ENCODE measurements at places on chromosomes 4 and X. TPM values are rescaled to one million over a fixed set of nuclear protein-coding genes. Genes with fewer than 3 reads are reported as not detected.
A peak's percentile ranks its signal among the peaks of the same experiment; 100 is the strongest.

GRCh38 chrX:47748576-47748975, 88.1 kb upstream of the ZNF81 start:
- H3K4me3 ChIP-seq, result no peak overlapping the region
- H3K36me3 ChIP-seq, result no peaks in the 10 kb centered on the region
- H3K27me3 ChIP-seq, result peaks cover 2% of the 10 kb centered on the region
- H3K27ac ChIP-seq, result no peak overlapping the region

DNA sequence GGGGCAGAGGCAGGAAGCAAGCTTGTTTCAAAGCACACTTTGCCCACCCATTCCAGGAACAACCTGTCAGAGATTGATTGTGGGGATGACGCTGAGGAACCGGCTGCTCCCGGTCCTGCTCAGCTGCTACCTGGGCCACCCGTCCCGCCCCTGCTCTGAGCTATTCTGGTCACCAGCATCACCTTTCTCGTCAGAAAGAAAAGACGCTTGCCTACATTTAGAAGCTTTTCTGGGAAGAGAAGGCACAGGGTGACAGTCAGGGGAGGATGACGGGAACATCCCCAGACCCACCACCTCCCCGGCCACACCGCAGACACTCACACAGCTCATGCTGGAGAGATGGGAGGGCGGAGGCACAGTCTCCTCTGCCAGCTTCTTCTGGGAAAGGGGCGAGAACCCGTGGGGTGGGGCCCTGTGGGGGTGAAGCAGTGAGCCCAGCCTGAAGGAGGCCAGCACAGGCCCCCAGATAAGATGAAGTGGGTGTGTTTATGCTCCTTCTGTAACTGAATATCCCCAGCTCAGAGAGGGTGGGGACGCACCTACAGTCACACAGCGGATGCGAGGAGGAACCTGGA, 81.8 kb downstream of the CPZ start:
- no peak overlapping the region for H3K27ac ChIP-seq
- H3K27me3 ChIP-seq, result no peaks in the 10 kb centered on the region
- H3K4me3 ChIP-seq, result no peak overlapping the region
- no peaks in the 10 kb centered on the region for H3K4me1 ChIP-seq
- DNase-seq, result no peak
- no peaks in the 10 kb centered on the region for H3K36me3 ChIP-seq

DNA sequence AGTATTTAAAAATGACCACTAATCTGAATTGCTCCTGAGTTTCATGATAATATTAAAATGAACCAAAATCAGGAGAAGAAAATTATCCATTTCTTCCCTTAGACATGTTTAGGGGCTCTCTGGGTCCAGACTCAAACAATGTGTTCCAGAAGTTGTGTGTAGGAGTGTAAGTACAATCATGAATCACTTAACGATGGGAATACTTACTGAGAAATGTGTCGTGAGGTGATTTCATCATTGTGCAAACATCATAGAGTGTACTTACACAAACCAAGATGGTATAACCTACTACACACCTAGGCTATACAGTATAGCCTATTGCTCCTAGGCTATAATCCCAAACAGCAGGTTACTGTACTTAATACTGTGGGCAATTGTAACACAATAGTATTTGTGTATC, 74.8 kb downstream of the STPG2 start:
- DNase-seq, result no peak
- H3K27me3 ChIP-seq, result no peaks in the 10 kb centered on the region
- H3K36me3 ChIP-seq, result no peaks in the 10 kb centered on the region
- H3K27ac ChIP-seq, result no peak overlapping the region

MAGEH1 gene
- 35.0 TPM for total RNA-seq

- H3K4me1 ChIP-seq, result no peaks in the 10 kb centered on the region
- H3K27ac ChIP-seq, result no peak overlapping the region
- no peaks in the 10 kb centered on the region for H3K36me3 ChIP-seq
- H3K4me3 ChIP-seq, result no peak overlapping the region
Observed at GRCh38 chr4:94068753-94069719, 138.6 kb upstream of the SMARCAD1 start.

DNA sequence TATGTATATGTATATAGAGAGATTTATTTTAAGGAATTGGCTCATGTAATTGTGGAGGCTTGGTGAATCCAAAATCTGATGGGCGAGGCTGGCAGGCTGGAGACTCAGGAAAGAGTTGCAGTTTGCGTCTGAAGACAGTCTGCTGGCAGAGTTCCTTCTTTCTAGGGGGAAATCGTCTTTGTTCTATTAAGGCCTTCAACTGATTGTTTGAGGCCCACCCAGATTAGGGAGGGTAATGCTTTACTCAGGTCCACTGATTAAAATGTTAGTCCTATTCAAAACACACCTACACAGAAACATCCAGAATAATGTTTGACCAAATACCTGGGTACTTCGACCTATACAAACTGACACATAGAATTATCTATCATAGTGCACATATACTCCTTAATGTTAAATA, 149.5 kb downstream of the NAA11 start:
- no peak overlapping the region for H3K27ac ChIP-seq
- H3K4me3 ChIP-seq, result no peak overlapping the region
- H3K4me1 ChIP-seq, result no peaks in the 10 kb centered on the region
- H3K27me3 ChIP-seq, result no peaks in the 10 kb centered on the region

DNA sequence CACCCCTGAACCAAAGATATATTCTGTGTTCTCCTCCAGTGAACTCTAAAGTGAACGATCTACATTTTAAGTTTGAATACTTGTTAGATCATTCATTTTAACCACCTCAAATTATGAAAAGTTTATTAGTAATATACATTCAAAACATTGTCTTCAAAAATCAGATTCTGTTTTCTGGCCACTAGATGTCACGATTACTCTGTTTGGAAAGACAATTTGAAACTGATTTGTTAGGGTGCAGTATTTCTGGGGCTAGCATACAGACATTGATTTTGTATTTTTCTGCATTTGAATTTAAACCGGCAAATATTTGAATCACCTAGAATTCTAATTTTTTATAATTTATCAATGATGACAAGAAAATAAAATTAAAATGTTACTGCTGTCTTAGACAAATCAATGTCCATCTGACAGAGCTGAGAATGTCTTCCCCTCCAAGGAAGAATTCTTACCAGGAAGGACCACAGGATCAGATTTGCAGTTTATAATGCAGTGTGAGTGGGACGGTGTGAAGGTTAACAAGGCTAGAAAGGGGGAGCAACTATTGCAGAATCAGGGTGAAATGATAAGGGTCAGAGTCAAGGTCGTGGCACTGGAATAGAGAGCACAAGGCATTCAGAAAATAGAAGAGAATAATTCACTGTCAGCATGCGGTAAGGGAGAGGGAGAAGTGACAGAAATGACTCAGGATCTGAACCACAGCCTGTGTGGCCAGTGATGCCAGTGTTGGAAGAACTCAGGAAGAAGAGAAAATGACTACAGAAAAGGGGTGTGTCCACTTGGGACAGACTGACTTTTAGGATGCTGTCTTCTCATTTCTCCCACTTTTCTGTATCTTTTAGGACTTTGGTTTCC, 91.6 kb downstream of the ANXA10 start:
- H3K36me3 ChIP-seq, result no peaks in the 10 kb centered on the region
- no peak overlapping the region for H3K27ac ChIP-seq
- no peak for DNase-seq
- no peaks in the 10 kb centered on the region for H3K27me3 ChIP-seq
- peaks cover 5% of the 10 kb centered on the region for H3K4me1 ChIP-seq

- no peak for DNase-seq
- H3K27me3 ChIP-seq, result no peaks in the 10 kb centered on the region
- no peak overlapping the region for H3K27ac ChIP-seq
- H3K4me3 ChIP-seq, result no peak overlapping the region
- no peaks in the 10 kb centered on the region for H3K4me1 ChIP-seq
Observed at GRCh38 chr4:6500481-6501140, 28.2 kb upstream of the PPP2R2C start.

AMER1 gene
- 5.4 TPM for total RNA-seq

GLRB gene
- total RNA-seq, result 7.8 TPM

DNA sequence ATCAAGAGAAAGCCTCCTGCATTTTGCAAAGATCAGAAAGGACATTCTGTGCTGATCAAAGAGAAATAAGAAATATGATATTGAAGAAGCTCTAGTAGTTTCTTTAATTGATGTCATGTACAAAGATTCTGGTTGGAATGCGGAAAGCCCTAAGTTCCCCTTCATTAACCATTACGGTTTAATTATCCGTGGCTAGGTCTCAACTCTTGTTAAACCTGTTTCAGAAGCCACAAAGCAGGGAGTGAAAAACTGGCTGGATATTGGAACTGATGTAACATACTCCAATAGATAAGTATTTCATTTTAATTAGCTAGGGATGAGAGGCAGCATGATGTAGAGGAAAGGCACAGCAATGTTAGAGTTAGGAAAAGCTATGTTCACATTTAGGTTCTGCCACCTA, 55.7 kb downstream of the SPANXN3 start:
- H3K36me3 ChIP-seq, result no peaks in the 10 kb centered on the region
- H3K4me3 ChIP-seq, result no peak overlapping the region
- DNase-seq, result no peak
- H3K4me1 ChIP-seq, result no peaks in the 10 kb centered on the region
- no peak overlapping the region for H3K27ac ChIP-seq

DNA sequence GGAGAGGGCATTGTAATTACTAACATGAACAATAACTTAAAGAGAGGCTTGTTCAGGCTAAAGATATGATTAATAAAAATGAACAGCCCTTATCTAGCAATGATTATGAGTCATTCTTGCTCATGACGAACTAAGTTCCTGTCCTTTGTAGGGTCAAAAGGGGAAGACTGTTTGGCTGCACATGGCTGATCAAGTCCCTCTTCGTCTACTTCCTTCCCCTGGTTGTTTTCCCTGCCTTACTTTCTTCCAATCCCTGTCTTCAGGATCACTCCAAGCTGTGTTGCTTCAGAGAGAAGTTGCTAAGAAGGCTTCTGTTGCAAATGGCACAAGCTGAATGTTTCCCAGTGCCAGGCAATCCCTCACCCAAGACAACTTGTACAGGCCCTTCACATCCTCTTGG, 115.0 kb upstream of the HS3ST1 start:
- peaks cover 4% of the 10 kb centered on the region for H3K4me1 ChIP-seq
- H3K27me3 ChIP-seq, result no peaks in the 10 kb centered on the region
- H3K4me3 ChIP-seq, result no peak overlapping the region
- peak; percentile 22 for DNase-seq

DNA sequence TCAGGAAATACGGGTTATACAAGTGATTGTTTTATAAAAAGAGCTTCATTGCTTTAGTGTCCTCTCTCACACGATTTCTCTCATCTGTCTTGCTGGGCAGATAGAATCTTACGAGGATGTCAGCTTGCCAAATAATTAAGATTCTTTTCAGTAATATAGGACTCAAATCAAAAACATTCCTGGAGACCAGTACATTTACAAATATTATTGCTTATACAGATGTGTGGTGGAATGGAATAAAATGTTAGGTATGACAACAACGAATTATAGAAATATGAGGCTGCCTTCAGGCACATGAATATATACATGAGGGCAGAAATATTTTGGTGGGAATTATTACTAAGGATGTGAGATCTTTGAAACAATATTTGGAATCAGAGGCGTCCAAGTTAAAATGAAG, 88.9 kb downstream of the GC start:
- no peaks in the 10 kb centered on the region for H3K36me3 ChIP-seq
- no peak overlapping the region for H3K27ac ChIP-seq
- H3K27me3 ChIP-seq, result no peaks in the 10 kb centered on the region
- no peak for DNase-seq
- H3K4me3 ChIP-seq, result no peak overlapping the region

DNA sequence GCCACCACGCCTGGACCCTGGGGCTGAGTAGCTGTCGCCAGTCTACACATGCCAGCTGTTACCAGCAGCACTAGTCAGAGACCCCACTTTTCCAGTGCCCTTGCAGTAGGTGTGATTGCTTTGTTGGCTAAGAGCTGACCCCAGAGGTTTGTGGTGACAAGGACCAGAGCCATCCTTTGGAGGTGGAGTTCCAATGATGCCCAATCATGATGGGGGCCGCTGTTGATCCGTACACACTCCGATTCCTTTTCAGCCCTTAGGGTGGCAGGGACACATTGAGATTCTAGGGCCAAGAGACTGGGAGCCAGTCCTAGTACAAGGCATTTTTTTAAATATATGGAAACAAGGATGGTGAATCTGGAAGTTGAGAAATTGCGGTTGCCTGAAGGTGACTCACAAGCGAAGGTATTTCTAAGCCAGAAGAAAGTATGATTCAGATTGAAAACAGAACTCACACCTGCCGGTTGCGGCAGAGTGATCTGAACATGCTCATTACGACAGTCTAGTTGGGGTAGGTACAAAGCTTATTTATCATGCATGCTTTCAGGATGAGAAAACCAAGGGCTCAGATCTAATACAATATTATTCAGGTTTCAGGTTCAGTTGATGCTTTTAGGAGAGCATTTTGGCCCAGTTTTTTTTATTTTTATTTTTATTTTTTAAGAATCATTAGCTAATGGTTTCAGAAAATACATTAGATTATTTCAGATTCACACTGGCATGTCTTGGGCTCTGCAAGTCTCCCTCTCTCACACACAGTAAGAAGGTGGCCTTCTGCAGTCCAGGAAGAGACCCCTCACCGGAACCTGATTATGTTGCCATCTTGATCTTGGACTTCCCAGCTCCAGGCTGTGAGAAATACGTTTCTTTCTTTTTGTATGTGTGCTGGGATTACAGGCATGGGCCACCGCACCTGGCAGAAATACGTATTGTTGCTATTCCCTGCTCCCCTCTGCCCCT, 43.4 kb downstream of the SHROOM2 start:
- H3K4me3 ChIP-seq, result no peak overlapping the region
- no peaks in the 10 kb centered on the region for H3K4me1 ChIP-seq
- no peaks in the 10 kb centered on the region for H3K27me3 ChIP-seq
- no peaks in the 10 kb centered on the region for H3K36me3 ChIP-seq
- DNase-seq, result no peak

UGT2B15 gene
- not detected for total RNA-seq

DNA sequence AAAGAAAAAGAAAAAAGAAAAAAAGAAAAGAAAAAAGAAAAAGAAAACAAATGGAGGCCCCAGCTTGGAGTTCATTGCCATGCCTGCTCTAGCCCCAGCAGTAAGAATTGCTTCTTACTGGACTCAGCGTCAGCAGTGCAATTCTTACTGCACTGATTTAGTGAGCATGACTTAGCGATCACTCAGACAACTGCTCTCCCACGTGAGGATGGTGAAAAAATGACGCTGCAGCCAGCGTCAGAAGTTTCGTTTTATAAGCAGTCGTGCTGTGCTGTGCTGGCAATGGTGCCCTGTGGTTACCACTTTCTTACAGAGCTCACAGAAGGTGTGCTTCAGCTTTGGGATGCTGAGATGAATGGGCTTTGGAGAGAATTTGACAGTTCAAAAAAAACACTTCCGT, 68.3 kb upstream of the DDX3X start:
- H3K27me3 ChIP-seq, result peaks cover 4% of the 10 kb centered on the region
- H3K4me3 ChIP-seq, result no peak overlapping the region
- H3K36me3 ChIP-seq, result no peaks in the 10 kb centered on the region
- no peak overlapping the region for H3K27ac ChIP-seq
- no peaks in the 10 kb centered on the region for H3K4me1 ChIP-seq
- DNase-seq, result peak; percentile 39

DNA sequence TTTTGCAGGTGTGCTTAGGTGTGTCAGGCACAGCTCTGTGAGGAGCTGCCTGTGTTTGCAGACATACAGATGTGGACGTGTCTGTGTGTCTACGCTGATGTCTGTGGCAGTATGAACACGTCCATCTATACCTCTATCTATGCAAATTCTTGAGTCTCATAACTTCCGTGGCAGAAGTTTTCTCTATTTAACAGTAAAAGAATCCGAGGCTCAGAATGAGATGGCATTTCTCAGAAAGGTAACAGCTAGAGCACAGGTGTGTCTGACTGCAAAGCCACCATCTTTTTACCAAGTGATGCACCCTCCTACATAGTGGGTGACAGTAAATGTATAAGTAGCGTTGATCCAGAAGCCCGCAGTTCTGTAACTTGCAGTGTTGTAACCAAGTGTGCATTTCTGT, 39.9 kb upstream of the CYP4V2 start:
- no peaks in the 10 kb centered on the region for H3K27me3 ChIP-seq
- DNase-seq, result no peak
- no peaks in the 10 kb centered on the region for H3K4me1 ChIP-seq
